ENCODE measurements at places on chromosomes 5 and 9.

GRCh38 chr5:91707521-91707841 lies 324.4 kb upstream of the ARRDC3 start:
- DNase-seq, result no peak

- DNase-seq, result no peak
Observed at GRCh38 chr5:177336603-177337494, 14.6 kb downstream of the LMAN2 start.

DNA sequence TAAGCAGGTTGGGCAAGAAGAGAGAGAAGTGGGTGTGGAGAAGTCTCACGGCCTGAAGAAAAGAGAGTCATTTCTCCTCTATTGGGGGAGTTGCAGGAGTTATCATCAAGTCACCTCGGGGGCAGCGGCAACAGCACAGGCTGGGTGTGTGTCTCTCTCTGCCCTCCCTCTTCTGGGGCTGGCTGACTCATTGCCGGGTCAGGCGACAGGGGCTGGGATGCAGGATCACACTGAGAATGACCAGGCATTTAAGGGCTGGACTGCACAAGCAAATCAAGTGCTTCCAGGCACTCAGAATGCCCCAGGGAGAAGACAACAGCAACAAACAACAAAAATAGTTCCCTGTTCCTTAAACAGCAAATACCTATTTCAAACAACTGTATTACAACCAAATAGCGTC lies 6.3 kb upstream of the EQTN start:
- DNase-seq, result no peak

DNA sequence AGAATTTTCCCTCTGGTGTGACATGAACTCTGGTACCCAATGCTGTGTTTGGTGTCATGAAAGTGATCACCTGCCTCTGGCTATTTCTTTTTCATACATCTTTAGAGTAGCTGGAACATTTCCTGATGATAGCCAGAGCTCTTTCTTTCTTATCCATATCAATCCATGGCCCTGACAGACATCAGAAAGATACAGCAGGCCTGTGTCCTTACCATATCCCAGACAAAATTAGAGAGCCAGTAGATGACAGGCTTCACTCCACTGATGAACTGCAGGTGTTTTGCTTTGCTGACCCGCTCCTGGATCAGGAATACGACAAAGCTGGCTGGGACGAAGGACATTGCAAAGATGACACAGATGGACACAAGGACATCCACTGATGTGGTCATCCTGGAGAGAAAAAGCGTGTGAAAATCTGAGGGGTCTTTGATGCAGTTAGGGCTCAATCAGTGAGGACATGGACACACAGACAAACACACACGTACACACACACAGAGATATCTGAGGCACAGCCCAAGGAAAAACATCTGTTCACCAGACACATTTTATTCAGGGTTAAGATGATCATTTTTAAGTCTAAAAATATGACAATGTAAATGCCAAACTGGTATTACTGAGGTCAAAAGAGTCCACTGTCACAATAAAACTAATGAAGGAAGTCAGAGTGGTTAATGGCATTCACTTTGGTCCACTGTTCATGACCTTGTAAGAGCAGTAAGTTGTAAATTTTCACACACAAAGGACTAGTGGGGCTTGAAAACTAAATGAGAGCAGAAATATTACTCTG lies 34.5 kb downstream of the NIPSNAP3B start:
- no peak for DNase-seq

DNA sequence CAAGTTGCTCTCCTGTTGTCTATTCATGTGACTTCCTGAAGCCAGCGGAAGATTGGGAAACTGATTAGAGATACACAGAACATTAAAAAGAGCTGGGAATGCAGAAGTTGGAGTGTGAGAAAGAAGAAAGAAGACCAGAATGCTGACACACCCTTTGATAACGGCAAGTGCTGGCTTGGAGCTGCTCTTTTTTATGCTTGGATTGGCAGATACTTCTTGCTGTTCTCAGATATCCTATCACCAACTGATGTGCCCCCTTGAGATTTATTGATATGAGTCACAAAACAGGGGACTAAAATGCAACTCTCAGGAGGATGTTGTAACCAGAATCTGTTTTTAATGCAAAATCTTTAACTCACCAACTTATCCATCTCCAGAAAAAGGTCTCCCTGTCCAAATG lies 56.0 kb upstream of the ASTN2 start:
- no peak for DNase-seq

- DNase-seq, result no peak
Observed at GRCh38 chr5:7214906-7215416, 181.0 kb upstream of the ADCY2 start.

DNA sequence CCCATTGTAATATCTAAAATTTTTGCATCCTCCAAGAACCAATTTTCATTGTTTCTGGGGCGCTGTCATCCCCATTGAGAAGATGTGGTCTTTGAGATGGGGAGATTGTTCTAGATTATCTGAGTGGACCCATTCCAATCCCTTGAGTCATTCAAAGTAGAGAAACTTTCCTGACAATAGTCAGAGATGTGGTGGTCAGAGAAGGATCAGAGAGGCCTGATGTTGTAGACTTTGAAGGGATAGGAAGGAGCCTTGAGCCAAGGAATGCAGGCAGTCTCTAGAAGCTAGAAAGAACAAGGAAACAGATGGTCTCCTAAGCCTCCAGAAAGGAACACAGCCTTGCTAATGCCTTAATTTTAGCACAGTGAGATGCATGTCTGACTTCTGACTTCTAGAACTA lies 80.4 kb downstream of the TEK start:
- DNase-seq, result no peak

GRCh38 chr5:119655061-119655460 lies 25.7 kb downstream of the FAM170A start:
- no peak for DNase-seq

GRCh38 chr5:95615164-95615467 lies 4.8 kb upstream of the GPR150 start:
- no peak for DNase-seq

- peak; percentile 94 for DNase-seq
Observed at GRCh38 chr9:101139082-101139481, 110.6 kb downstream of the PLPPR1 start.

GRCh38 chr9:134293031-134293521 lies 33.2 kb upstream of the RXRA start:
- no peak for DNase-seq

GRCh38 chr5:152218694-152219093 lies 186.4 kb downstream of the NMUR2 start:
- no peak for DNase-seq

GRCh38 chr5:138574744-138575193 lies 432 bp downstream of the HSPA9 start:
- DNase-seq, result no peak

GRCh38 chr5:40389591-40389990 lies 290.1 kb upstream of the PTGER4 start:
- DNase-seq, result no peak

DNA sequence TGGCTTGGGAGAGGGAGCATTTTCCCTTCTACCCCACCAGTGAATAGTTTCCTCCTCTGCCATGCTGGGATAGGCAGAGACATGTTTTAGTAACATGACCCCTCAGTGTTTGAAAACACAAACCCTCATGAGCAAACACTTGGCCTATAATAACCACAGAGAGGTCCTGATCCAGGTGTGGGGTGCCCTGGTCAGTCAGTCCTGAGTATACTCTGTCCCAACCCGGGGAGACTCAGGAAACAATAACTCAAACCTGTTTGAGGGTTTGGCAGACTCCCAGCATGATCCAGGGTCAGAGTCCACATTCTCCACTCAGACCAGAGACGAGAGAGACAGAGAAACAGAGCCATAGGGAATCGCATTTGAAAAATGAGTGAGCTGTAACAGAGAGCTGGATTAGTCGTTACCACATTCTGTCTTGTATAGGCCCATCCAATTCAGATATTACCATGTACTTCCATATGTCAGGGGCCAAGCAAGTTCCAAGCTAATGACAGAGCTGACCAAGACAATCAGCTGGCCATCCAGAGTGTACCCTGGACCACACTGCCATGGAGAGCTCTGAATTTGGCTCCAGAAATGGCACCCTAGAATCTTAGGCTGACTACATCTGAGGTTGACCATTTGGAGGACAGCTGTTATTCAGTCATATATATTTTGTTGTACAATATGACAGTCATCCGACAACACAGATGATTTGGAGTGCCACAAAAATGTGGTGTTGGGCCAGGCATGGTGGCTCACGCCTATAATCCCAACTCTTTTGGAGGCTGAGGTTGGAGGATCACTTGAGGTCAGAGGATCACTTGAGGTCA lies 4.2 kb upstream of the CA9 start:
- DNase-seq, result no peak

GRCh38 chr9:77892955-77893514 lies 138.6 kb downstream of the GNAQ start:
- no peak for DNase-seq

Data from NCI-H1694 treated with DMSO at 0.1 percent for 48 hours (cell line).